NCI-H2029 (cell line): ENCODE measurements at places on chromosomes 6 and 20.

DNA sequence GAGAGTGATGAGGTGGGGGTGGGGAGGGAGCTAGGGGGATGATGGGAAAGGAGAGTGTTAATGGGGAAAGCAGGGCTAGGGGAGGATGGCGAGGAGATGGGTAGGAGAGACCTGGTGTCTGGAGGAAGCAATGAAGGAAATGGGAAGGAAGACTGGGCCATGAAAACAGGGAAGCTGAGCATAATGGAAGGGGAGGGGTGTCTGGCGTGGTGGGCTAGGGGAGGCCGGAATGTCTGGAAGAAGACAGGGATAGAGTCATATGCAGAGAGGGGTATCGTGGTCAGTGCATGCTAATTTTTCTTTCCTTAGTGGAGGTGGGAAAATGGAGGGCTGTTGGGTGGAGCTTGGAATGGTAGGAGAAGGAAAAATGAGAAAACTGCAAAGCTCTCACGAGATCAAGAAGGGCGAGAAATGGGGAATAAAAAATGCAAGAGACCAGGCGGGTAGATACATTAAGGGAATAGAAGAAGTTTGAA, 423 bp downstream of the KLHDC3 start:
- peak; percentile 2 for DNase-seq

GRCh38 chr6:141259091-141259490, 873.6 kb upstream of the GJE1 start:
- no peak for DNase-seq

GRCh38 chr6:36035225-36035624, 7.6 kb downstream of the MAPK14 start:
- DNase-seq, result no peak

DNA sequence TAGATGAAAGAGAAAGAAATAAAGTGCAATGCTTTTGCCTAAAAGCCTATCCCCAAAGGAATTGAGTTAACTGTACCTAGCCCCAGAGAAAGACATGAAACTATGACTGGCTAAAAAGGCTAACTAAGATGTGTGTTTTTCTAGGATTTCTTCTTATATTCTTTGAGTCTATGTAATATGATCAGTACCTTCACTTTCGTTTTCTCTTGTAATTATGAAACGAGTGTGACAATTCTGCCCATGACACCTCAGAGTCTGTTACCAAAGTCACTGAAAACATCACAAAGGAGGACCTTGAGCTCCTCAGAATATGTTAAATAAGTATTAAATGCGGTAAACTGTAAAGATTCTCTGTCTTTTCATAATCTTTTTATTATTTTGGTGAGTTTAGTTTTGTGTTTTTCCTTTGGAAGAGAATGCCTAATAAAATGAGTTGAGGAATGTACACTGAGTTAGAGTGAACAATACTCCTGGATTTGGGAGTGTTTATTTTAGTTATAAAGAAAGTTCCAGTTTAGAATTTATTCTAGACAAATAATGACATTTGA, 141.3 kb downstream of the FUT9 start:
- peak; percentile 0 for DNase-seq

- no peak for DNase-seq
These were observed 123.3 kb upstream of the SLC2A12 start for GRCh38 chr6:134175532-134176263.

DNA sequence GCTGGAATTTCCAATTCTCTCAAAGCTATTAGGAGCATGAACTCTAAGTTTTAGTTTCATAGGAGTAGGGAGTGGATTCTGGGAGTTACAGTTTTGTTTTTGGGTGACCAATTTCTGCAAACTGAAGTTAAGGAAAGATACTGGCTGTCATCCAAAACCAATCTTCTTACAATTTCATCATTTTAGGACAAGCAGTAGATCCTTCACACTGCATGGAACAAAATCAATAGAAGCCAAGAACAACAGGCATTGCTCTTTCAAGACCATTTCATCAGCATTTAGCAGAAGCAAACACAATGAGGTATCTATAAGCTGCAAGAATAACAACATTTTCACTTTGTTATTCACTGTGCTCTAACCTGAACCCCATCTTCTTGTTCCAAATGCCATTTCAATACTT, 173.0 kb downstream of the GMDS start:
- DNase-seq, result no peak

DNA sequence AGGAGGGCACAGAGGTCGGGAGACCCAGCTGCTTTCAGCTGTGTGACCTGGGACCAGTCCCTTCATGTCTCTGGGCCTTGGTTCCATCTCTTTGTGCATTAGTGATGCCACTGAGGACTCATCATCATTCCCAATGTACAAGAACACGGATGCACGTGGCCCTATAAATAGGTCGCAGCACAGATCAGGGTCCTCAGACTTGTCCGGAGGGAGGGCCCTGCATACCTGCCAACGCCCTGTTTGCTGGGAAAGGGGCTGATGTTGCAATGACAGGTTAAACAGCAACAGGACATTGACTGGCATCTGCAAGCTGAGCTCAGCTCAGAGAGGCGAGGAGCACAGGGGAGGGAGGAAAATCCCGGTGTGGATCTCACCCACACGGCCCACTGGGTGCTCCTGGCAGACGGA, 21.8 kb downstream of the TGM2 start:
- DNase-seq, result no peak

GRCh38 chr6:67736161-67736560, 898.9 kb upstream of the ADGRB3 start:
- DNase-seq, result no peak

DNA sequence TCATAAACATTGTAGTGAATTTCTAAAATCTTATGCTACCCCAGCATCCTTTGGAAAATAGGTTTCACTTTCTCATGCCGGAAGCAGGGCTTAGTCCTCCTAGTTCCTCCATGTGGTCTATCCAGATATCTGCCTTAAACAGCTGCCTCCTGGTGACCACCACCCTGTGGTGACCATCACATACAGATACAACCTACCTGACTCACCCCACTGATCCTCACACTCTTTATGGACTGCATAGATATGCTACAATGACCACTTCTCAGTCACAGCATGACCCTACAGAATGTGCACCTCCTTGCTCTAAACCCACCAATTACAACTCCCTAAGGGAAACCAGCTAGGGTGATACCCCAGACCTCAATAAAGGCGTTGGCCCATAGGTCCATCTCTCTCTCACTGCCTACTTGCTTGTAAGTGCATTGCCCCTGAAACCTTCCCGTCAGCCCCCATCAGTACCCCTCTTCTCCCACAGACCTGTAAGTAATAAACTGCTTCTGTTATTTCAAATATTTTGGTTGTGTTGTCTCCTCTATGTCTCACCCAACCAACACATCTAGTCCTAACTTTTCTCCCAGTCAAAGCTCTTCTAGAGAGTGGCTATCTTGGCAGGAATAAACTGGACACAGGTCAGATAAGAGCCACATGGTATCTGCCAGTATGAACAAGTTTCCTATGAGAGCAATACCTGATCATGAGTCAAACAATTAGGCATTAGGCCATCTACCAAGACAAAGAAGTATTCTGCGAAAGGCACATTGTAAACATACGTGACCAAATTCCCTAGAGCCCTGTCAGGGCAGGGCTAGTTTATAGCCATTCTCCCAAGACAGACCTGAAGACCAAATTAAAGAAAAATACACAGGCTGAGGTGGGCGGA, 39.4 kb upstream of the PLEKHG1 start:
- DNase-seq, result no peak
